ENCODE measurements at places on chromosomes 3 and 15.

- no peak for DNase-seq
These were observed 248.5 kb downstream of the PTPRG start for GRCh38 chr3:61809879-61810278.

DNA sequence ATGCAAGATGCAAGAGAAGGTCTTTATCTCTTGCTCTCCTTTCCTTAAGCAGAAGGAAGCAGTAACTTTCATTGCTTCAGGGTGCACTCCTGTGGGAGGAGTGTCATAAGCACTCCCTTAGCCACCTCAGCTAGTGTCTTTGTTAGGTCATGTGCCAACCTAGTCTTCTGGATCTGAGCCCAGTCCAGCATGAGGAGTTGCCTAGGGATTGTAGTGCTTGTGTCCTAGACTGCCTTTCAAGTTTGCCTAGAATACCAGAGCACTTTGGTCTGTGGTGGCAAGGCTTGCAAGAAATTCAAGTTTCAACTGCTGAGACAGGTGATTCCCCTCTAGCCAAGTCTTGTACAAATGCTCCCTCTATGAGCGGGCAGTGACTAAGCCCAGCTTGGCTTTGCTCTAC lies 633.6 kb downstream of the ZNF385D start:
- no peak for DNase-seq

DNA sequence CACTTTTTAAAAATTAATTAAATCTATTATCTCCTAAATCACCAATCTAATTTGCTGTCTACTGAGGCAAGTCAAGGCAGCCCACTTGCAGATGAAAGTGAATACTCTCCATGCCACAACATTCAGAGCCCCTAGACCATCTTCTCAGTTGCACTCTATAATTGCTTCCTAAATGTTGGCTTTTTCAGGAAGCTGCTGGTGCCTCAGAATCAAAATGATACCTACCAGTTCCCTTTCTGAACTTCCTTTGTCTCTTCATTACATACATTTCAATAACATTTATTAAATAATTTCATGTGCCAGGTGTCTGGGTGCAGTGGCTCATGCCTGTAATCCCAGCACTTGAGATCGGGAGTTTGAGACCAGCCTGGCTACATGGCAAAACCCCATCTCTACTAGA lies 124.1 kb downstream of the SERPINI1 start:
- DNase-seq, result no peak

- DNase-seq, result no peak
These were observed 48.0 kb downstream of the TYRO3 start for GRCh38 chr15:41606997-41607396.

- no peak for DNase-seq
These were observed 365.2 kb upstream of the AGTR1 start for GRCh38 chr3:148332509-148332908.

DNA sequence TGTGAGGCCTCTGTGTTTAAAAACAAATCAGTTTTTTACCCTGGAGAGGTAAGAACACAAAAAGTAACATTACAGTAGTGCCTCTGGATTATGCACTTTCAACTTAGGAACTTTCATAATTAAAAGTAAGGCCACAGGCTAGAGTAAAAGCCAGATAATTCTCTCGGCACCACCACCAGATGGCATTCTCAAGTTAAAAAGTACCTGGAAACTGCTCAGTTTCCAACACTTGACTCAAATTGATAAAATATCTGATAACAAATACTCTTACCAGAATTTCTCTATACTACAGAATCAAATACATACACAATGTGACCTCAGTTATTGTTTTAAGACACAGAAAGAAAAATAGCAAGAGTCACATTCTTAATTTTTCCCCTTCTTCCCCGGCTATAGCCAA lies 19.9 kb downstream of the SPICE1 start:
- no peak for DNase-seq

GRCh38 chr3:116067326-116067725 lies 378.0 kb downstream of the LSAMP start:
- no peak for DNase-seq

DNA sequence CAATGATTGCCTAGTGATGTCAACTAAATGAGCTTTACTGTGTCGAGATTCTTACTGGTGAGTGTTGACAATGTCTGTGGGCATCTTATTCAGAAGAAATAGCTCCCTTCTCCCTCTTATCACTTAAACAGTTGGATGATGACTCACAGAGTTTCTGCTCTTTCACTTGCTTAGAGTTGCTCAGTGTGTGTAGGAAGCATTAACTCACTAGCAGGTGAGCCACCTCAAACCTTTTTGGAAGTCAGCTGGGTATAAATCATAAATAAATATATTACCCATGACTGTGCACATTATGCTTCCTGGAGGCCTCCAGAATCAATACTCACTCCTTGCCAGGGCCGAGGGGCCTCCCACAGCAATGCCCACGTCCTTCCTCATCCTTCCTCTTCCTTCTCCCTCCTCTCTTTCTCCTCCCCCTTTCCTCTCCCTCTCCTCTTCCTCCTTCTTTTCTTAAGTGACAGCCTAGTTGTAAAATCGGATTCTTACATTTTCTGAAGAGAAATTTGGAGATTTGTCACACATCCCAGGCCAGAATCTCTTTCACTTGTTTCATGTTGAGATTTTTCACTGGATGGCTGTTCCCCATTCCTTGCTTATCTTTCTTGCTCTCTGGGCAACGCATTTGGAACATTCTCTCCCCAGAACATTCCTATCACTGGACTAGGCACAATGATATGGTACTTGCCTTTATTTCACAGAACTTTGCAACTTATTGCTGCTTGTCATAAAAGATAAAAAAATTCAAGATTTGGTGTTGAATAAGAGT lies 17.5 kb downstream of the SHC4 start:
- DNase-seq, result no peak

- no peak for DNase-seq
These were observed 41.3 kb upstream of the GRIP2 start for GRCh38 chr3:14581334-14582044.
